ENCODE measurements at places on chromosomes 13 and 19.

GRCh38 chr19:19034204-19034624 is 811 bp downstream of the ARMC6 start:
- peak; percentile 56 for DNase-seq

DNA sequence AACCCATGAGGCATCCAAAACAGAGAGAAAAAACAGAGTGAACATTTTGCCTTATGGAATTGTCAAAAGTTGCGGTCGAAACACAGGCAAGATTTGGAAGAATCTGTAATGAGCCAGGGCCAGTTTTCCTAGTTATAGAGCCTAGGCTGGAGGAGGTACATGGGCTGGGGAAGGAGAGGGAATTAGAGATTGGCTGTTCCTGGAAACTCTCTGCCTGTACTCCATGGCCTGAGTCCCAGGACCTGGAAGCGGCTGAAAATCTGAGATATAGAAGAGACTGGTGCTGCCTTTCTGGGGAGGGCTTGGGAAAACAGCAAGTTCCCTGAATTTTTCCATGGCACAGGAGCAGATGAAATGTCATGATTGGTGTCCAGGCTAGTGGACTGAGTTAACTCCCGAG is 122.8 kb upstream of the KLF12 start:
- DNase-seq = no peak

GRCh38 chr19:49458567-49458903 is 5.5 kb downstream of the ALDH16A1 start:
- DNase-seq = no peak

- no peak for DNase-seq
Observed at GRCh38 chr13:47109028-47109427, 212.2 kb upstream of the HTR2A start.

GRCh38 chr19:46571495-46571894 is 29.6 kb upstream of the CALM3 start:
- no peak for DNase-seq

DNA sequence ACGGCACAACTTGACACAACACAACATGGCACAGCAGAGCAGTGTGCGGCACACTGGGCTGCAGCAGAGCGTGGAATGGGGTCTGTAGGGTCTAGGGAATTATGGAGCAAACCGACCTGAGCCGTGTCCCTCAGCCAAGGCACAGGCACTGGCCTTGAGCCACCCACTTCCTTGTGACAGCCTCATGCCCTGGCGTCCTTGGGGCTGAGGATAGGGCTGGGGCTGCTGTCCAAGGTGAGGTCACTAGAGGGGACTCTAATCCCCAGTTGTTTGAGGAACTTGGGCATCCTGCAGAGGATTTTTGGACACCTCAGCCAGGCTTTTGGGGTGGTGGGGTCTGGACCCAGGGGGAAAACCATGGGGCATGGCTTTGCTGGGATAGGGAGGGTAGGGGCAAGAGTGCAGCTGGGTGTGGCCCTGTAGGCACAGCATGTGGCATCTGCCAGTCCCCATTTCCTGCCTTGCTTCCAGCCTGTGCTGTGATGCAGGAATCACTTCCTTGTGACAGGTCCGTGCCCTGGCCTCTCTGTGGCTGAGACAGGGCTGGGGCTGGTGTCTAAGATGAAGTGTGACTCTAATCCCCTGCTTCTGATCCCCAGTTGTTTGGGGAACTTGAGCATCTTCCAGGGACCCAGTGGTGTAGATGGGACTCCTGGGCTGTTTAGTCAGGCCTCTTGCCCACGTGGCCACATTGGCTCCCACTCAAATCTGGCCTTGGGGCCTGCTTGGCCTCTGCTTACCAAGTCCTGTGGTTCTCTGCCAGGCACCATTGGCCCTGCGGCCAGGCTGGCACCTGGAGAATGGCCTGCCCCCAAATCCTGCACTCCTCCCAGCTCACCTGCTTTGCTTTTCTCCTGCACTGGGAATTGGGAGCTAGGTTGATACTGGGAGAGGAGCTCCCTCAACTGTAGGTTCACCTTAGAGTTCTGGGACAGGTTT is 78.5 kb downstream of the SCGB2B2 start:
- no peak for DNase-seq
